Right lung (tissue), 10 donors: ENCODE measurements at places on chromosomes 6 and 20. TPM values are rescaled to one million over a fixed set of nuclear protein-coding genes. Genes with fewer than 3 reads are reported as not detected.

The GHRH gene
- polyA plus RNA-seq = not detected

The SAMD10 gene
- 6.1 TPM for polyA plus RNA-seq

The TRAPPC3L gene
- 0.95 TPM for polyA plus RNA-seq

The GSTA2 gene
- polyA plus RNA-seq = 0.51 TPM

The APOBEC2 gene
- 1.0 TPM for polyA plus RNA-seq

The ATRN gene
- polyA plus RNA-seq = 33.2 TPM

The DBNDD2 gene
- polyA plus RNA-seq = 21.5 TPM

The OR2J3 gene
- not detected for polyA plus RNA-seq

The USP49 gene
- polyA plus RNA-seq = 13.8 TPM

The KPNA5 gene
- 28.9 TPM for polyA plus RNA-seq

The PPP1R3G gene
- 1.3 TPM for polyA plus RNA-seq

The HLA-DQB2 gene
- polyA plus RNA-seq = 0.27 TPM

The TP53INP2 gene
- 5.6 TPM for polyA plus RNA-seq

The JAG1 gene
- polyA plus RNA-seq = 52.7 TPM
